Stimulated activated CD8-positive, alpha-beta memory T cell treated with anti-CD3 and anti-CD28 coated beads, Interleukin-15, amount 100 ng/mL, for 4 hours (primary cell): ENCODE measurements at places on chromosomes 11 and 22.

- DNase-seq, result no peak
These were observed 46.2 kb downstream of the IGF2 start for GRCh38 chr11:2092956-2093412.

DNA sequence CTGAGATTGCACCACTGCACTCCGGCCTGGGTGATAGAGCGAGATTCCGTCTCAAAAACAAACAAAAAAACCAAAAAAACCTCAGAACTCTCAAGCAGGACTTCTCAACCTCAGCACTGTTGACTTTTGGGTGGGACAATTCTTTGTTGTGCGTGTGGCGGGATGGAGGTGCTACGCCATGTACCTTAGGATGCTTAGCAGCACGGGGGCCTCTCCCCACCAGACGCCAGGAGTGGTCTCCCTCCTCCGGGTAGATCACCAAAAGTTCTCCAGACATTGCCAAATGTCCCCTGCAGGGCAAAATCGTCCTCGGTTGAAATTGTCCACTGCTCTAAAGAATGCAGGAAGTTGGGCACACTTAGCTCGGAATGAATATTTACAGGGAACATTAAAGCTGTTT is 26.9 kb upstream of the ATXN10 start:
- DNase-seq, result no peak

DNA sequence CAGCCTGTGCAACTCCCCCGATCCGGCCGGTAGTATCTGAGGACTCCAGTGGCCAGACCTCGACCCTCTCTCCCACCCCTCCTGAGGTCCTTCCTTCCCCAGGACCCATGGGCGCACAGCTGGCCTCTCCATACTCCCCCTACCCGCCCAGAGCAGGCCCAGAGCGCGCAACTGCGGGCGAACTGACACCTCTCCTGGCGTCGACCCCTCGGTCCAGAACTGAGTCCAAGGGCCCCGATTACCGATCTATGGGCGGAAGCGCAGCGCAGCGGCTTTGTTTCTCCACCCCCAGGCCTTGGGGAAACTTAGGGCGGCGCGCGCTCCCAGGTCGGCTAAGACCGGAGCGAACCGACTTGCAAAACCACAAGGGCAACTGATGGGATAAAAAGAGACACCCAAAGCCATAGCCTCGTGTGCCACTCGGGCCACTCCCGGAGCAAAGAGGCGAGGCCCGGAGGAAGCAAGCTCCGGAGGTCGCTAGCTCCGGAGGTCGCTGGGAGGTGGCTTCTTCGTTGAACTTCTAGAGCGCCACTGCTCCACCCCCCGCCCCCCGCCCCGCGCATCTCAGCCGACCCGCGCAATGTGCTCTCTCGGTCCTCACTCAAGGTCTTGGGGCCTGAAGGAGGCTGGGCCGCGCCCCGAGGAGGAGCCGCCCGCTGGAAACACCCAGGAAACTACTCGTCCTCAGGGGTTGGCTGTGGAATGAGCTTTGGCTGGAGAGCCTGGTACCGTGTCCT is 9.8 kb upstream of the ALX4 start:
- no peak for DNase-seq

GRCh38 chr11:17707830-17708229 is 11.5 kb upstream of the MYOD1 start:
- DNase-seq, result no peak

DNA sequence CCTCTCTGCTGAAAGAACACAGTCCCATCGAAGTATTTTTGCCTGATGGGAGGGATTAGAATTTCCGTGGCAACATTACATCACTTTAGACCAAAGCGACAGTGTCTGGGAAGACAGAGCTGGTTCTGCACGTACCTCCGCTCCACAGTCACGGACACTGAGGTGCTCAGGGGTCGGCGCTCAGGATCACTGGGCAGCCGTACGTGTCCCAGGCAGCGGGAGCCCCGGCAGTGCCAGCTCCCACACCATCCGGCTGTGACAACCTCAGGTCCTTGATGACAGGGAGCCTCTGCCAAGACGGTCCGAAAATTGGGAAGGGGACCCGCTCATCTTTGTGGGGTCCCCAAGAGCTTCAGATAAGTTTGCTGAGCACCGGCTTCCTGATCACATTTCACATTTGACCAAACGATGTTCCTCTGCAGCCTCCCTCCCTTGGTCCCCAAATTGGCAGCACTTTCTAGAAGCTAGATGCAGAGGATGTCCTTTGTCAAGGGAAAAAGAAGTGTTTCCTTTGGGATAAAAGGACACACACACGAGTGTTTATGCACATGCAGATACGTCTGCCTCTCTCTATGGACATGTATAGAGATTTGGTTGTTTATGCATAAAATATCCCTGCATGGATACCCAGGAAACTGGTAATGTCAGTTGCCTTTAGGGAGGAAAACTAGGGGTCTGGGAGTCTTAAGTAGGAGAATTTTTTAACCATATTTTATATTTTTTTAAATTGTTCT is 61.6 kb upstream of the LINC01488 start:
- no peak for DNase-seq

DNA sequence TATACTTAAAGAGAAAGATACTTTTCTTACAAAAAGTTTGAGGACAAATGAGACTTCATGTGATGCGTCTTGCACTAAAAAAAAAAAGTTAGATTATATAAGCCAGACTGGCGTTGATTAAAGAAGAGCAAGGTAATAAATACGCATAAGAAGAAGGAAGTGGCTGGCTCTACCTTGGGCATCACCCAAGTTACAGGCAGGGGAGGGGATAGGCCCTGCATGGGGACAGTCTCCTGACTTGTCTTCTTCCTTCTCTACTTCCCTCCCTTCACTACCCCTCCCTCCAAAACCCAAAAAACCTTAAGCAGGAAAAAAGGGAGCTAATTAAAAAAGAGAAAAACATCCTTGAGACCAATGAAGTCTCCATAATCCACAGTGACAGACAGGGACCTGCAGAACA is 22.3 kb upstream of the TMA7B start:
- DNase-seq, result no peak

GRCh38 chr11:15446929-15447328 is 332.2 kb downstream of the INSC start:
- no peak for DNase-seq

DNA sequence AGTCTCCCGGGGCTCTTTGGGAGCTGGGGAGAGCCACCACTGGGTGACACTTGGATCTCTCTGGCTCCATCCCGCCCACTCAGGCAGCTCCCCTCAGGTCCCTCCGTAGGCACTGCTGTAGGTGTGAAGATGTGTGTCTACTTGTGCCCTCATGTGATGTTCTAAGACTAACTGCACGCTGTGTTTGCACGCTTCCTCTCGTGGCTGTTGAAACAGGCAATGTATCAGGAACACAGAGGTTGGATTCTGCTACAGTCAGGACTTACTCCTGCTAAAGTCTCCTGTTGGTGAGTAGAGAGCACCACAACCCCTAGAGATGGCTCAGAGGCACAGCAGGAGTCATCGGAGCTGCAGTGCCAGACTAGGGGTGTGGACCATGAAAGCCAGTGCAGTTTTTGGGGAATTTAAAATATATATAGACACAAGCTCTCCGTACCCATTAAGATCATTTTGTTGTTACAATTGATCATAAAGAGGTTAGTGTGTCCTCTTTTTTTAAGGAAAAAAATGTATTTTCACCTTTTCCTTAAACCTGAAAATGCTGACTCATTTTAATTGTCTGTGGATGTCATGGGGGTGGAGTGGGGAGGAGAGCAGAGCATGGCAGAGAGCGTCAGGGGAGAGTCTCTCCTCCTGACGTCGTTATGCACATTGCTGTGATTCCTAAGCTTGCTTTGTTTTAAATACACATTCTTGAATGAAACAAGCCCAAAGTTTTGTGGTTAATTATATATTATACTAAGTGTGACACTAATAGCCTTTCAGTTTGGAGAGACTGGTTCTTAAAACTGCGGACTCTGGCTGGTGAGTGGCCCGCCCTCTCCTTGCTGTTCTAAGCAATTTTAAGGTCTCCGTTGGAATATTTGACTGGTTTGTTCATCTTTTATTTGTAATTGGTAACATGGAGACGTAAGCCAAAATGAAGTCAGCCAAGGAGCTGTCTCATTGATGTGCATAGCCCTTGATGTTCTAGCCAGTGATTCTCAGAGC is 16.2 kb upstream of the CTTN start:
- no peak for DNase-seq

GRCh38 chr11:43644621-43645299 is 35.8 kb upstream of the HSD17B12 start:
- DNase-seq, result no peak

DNA sequence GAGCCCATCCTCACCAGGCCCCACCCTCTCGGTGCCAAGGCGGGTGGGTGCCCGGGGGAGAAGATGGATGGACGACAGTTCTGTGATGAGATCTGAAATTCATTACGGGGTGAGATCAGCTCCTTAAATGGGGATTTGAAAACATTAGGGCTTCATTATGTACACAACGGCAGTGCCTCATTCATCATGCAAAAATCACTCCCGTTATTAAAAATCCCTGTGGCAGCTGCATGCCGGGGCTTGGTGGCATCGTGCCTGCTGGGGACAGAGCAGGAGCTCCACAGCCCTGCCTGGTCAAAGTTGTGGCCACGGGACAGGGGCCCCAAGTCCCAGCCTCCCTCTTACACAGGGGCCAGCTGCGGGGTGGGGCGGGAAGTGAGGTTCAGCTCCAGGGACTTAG is 20.2 kb downstream of the OTUB1 start:
- no peak for DNase-seq

GRCh38 chr11:74010306-74011300 is 1.7 kb upstream of the UCP3 start:
- DNase-seq, result no peak
